CD4-positive, alpha-beta T cell treated with Interleukin-10 for 1 hour (primary cell): ENCODE measurements at places on chromosomes 6 and 20.

- peak; percentile 81 for DNase-seq
These were observed 657 bp downstream of the ZHX3 start for GRCh38 chr20:41316602-41317545.

DNA sequence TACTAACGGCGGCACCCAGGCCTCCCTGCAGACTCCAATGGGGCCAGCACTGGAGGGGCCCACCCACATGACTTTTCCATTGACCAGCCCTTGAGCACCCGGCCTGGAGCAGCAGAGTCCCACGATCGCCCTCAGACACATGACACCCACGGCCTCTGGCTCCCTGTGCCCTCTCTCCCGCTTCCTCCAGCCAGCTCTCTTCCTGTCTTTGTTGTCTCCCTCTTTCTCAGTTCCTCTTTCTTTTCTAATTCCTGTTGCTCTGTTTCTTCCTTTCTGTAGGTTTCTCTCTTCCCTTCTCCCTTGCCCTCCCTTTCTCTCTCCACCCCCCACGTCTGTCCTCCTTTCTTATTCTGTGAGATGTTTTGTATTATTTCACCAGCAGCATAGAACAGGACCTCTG lies 26.1 kb upstream of the FANCE start:
- DNase-seq: no peak

DNA sequence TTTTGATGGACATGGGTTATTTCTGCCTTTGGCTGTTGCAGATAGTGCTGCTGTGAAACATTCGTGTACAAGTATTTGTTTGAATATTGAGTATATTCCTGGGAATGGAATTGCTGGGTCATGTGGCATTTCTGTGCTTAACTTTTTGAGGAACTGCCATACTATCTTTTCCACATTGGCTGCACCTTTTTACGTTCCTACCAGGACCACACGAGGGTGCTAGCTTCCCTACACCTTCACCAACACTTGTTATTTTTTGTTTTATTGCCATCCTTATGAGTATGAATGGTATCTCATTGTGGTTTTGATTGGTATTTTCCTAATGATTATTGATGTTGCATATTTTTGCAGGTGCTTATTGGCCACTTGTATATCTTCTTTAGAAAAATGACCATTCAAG lies 47.8 kb upstream of the PLCG1 start:
- DNase-seq: no peak

- no peak for DNase-seq
These were observed 5.2 kb upstream of the STMND1 start for GRCh38 chr6:17096652-17097051.

DNA sequence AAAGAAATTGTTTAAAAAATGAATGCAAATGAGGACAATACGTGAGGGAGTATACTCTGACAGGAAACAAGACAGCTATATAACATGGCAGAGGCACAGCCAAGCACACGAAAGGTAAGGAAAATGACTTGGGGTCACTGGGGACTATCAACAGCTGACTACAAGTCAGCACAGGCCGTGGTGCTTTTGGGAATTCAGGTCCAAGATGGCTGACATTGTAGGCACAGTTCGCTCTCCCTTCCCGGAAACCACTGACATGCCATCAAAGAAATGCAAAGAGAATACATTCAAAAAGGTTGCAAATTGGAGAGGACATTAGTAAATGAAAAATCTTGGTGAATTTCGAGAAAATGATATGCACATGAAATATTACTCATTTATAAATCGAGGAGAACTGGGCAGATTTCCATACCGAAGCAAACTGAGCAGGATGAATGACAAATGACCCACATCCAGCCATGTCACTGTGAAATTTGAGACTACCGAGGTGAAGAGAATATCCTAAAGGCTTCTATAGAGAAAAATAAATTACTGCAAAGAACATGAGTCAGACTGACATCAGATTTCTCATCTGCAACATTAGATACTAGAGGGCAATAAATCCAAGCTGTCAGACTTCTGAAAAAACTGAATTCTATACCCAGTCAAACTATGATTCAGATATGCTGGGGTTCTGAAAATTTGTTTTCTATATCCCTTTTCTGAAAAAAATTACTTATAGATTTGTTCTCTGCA lies 391.1 kb downstream of the BTBD9 start:
- no peak for DNase-seq

DNA sequence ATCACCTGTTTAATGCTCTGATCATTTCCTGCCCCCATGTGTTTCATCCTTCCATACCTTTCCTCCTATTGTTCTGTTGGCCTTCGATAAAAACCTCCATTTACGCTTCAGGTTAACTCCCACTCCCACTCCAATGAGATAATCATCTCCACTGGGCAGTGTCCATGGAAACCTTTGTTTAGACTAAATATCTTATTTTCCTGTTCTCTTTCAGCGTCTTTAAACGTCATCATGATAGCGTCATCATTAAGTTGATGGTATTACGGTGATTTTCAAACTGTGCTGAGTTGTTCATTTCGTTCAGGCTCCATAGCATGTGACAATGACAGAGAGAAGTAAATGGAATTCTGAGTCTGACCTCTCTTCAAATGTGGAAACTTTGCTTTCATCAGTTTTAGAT lies 970.5 kb upstream of the SLC35B3 start:
- no peak for DNase-seq

DNA sequence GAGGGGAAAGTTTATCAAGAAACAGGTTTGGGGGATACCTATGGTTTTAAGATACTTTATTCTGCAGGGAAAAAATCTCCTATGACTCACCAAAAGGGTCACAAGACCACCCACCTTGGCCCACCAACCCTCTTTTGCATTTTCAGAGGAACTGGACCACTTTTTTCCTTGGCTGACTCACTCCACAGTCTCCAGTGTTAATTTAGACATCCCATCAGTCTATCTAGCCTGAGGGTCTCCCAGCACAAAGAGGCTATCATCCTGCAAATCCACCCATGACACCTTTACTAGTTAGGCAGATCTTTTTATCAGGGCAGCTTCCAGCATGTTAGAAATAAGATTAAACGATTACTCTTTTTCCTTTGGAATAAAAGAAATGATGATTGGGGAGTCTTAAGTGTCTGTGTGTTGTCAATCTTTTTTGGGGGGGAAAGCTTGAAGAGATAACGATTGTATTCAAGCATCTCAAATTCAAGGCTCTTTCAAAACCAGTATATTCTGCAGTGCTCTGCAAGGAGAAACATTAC lies 138.1 kb upstream of the RIN2 start:
- no peak for DNase-seq

DNA sequence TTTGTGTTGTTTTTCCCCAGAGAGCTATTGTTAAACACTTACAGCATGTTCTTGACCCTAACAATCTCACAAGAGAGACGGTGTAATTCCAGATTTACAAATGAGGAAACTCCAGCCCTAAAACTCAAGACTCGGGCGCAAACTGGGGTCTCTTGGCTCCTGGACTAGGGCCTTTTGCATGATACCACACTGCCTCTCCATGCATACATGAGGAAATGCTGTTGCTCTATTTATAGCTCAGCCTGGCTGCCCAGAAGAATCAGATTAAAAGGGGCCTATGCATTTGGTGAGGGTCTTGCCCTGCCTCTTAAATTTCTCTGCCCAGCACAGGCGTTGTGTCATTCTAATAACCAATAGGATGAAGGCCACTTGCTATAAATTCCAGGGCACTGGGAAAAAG lies 30.5 kb upstream of the SNRPB2 start:
- no peak for DNase-seq

DNA sequence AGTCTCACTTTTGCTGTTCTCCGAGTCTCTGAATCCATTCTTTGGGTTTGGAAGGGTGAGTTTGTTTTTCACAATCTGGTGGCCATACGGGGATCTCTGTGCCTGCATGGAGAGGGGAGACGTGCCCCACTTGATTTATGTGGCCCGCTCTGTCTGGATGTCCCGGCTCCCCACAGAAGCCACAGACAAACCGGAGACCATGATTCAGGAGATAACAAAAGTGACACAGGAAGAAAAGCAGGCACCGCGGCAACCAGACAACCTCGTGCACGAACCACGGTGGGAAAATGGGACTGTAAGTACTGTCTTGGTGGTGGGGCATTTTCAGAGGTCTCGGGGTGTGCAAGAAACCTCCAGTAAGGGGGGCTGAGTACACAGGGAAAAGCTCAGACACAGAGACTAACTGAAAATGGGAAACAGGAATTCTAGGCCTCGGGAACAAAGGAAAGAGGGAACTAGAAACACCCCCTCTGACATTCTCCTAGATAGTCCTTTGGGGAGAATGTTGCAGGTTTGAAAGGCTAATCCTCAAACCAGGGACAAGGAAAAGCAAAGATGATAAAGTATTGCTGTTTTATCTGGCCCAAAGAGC lies 22.1 kb upstream of the ZNF318 start:
- peak; percentile 70 for DNase-seq

- DNase-seq: no peak
These were observed 55.6 kb downstream of the GOPC start for GRCh38 chr6:117546674-117547073.

DNA sequence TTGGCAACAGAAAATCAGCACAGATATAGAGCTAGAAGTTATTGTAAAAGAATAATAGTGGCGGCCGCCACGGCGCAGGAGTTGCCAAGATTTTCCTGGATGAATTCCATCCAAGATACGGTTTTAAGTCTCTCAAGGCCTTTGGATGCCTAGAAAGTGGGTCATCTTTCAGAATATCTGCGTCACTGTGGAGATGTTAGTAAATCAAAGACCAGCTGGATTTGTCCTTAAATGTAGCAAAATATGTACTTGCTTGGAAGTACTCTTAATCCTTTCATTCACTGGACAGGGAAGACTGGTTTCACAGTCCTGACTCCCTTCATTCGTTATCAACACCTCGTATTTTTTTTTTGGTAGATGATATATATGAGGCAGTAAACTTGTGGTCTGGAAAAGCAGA lies 83.0 kb downstream of the SLC22A3 start:
- DNase-seq: no peak

DNA sequence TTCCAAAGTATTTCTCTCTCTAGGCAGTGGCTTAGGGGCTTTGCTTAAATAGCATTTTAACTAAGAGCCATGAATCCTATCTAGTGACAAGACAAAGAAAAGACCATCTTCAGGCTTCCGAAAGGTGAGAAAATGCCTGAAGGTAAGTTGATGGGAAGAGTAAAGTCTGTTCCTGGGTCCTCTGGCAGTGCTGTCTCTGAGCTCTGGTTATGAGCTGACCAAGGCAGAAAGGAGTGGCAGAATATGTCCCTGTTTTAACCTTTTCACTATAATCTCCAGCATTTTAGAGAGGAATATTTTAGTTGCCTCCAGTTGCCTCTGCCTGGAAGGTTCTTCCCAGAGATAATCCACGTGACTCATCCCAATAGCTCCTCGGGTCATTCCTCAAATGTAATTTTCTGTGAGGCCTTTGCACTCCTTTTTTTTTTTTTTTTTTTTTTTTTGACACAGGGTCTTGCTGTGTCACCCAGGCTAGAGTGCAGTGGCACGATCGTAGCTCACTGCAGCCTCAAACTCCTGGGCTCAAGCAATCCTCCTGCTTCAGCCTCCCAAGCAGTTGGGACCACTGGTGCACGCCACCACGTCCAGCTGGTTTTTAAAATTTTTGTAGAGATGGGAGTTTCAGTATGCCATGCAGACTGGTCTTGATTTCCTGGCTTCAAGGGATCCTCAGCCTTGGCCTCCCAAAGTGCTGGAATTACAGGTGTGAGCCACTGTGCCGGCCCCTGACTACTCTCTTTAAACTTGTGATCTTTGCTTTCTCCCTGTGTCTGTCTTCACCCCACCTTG lies 3.7 kb upstream of the ARMH2 start:
- no peak for DNase-seq

- DNase-seq: no peak
These were observed 17.6 kb upstream of the NUP153 start for GRCh38 chr6:17724341-17724740.

DNA sequence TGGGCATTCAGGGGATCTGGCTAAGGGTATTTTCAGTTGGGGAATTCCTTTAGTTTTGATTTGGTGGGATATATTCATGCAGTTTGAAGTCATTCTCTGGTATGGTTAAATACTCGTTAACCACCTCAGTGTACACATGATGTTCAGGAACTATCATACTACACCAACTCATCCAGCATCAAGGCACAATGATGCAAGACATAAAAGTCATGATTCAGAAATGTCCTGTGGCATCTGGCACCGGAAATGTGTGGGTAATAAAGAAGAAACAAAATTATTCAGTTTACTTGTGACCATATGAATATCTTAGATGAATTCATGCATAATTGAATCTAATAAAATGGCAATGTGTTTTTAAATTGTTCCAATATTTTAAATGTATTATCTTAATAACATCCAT lies 129.0 kb upstream of the BMP5 start:
- no peak for DNase-seq

DNA sequence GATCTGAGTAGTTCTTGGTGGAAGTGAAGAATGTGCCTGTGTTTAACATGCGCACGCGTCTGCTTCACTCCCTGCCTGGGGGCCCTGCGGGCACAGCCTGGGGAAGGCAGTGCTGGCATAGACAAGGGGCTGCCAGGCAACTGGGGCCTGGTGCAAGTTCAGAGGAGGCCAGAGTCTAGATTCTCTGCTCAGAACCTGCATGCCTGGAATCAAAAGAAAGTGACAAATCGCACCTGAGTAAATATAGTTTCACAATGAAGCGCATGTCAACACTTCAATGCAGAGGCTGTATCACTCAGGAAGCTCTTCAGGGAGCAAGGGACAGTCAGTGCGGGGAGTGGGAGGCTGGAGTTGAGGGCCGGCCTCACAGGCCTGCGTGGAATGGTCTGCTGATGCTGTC lies 24.2 kb upstream of the PPP1R14C start:
- DNase-seq: no peak

DNA sequence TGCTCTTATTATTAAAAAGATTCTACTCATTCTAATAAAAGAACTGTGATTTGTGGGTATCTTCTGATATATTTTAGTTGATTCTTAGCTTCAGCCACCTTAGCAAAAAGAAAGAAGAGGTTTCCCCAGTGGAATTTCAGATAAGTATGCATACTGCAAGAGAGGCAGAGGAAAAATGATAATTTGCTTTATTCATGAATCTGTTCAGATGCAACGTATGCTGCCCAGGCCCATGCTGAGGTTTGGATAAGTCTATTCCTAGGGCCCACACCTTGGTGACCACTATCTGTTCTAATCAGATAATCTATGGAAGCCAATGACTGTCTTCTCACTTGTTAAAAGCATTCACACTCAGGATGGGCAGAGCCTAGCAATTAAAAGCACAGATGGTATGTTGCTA lies 194.0 kb downstream of the HIVEP2 start:
- no peak for DNase-seq

DNA sequence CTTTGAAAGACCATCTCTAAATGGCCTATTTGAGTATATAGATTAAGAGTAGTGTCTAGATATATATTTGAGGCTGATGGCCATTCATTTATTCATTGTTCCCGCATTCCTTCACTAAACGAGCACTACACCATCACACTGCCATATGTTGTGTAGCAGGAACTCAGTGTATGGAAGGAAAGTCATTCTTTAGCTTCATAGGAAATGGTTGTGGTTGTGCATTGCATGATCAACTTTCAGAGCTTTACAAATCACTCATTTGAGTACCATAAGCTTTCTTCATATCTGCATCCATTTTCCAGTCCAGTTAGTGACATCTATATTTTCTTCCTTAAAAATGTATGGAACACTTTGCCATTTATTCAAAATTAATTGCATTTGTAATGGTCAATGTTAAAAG lies 97.9 kb downstream of the ARID1B start:
- DNase-seq: no peak

- no peak for DNase-seq
These were observed 133.2 kb upstream of the PTPN1 start for GRCh38 chr20:50376888-50377459.

GRCh38 chr20:57879779-57880570 lies 170.2 kb upstream of the PMEPA1 start:
- DNase-seq: no peak

- DNase-seq: no peak
These were observed 62.3 kb upstream of the KCNQ5 start for GRCh38 chr6:72559555-72559954.

- no peak for DNase-seq
These were observed 20.2 kb downstream of the ADNP start for GRCh38 chr20:50911030-50911429.
